ENCODE measurements at places on chromosomes 11 and 22.
A peak's percentile ranks its signal among the peaks of the same experiment; 100 is the strongest.

GRCh38 chr22:39723899-39724351, 153.4 kb downstream of the CACNA1I start:
- no peak for DNase-seq

DNA sequence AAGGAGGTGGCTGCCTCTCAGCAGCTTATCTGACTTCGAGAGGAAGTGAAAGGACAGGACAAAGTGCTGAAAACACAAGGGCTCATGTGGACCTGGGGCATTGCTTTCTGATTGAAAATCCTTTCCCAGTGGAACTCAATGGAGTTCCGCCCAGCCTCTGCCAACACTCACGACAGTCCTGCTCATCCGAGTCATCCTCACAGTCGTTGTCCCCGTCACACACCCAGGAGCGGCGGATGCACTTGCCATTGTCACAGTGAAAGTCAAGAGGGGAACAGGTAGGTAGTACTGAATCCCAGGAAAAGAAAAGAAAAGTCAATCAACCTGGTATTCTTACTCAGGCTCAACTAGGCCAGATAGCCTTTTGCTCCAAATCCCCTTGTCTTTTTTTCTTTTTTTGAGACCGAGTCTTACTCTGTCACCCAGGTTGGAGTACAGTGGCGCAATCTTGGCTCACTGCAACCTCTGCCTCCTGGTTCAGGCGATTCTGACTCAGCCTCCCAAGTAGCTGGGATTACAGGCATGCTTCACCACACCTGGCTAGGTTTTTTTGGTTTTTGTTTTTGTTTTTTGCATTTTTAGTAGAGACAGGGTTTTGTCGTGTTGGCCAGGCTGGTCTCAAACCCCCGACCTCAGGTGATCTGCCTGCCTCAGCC, 18.1 kb downstream of the LRP4 start:
- no peak for DNase-seq

- DNase-seq, result no peak
Observed at GRCh38 chr11:128246364-128246801, 341.0 kb downstream of the ETS1 start.

DNA sequence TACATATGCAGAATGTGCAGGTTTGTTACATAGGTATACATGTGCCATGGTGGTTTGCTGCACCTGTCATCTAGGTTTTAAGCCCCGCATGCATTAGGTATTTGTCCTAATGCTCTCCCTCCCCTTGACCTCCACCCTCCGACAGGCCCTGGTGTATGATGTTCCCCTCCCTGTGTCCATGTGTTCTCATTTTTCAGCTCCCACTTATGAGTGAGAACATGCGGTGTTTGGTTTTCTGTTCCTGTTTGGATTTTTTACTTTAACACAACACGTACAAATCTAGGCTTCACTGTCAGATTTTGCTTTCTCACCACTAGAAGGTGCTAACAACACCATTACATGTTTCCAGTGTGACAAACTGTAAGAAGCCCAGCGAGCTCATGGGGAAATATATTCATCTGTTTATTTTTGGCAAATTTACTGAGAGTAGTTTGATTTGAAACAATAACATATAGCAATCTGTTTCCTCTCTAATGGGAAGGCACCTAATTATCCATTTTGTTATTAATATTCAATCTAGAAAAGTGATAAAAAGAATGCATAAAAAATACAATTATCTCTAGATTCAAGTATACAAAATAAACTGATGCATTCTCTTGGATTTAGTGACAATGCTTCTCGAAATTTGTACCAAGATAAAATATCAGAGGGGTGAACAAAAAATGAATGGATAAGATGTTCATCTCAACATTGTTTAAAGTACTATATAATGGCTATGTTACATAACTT, 23.2 kb upstream of the BIRC3 start:
- DNase-seq, result no peak

- DNase-seq, result no peak
Observed at GRCh38 chr22:28937206-28938025, 54.0 kb downstream of the ZNRF3 start.

DNA sequence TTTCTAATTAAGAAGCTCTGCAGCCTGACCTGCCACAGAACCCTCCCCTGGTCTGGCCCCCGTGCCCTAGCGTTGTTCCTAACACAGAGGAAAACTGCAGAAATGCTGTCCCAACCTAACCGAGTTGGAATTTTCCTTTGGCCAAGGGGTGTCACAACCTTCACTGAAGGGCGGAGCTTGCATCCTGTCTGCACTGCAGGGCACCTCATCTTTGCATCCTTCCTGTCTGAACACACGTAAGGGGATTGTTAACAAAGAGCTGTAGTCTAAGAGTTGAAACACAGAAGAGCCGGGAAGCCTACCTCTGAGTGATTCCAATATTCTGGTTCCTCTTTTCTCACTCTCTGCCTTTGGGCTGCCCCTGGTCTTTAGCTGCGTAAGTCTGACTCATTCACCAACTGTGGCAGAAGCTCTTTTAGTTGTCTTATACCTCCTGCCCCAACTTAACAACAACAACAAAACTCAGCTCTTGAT, 1.6 kb downstream of the DIXDC1 start:
- no peak for DNase-seq

DNA sequence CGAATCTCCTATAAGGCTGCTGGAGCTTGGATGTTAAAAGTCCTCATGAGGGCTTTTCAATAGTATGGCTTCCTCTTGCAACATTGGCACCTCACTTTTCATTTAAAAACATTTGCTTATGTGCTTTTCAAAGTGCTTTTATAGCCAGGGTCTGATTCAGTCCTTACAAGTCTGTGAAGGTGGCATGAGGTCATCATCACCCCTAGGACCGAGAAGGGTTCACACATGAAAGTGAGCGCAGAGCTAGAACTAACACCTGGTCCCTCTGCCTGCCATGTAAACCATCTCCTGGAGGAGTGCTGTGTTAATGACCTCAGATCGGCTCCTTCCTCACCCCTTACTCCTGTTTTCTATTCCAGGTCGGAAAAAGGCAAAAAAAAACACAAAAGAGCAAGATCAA, 12.2 kb upstream of the LMO2 start:
- DNase-seq, result no peak

DNA sequence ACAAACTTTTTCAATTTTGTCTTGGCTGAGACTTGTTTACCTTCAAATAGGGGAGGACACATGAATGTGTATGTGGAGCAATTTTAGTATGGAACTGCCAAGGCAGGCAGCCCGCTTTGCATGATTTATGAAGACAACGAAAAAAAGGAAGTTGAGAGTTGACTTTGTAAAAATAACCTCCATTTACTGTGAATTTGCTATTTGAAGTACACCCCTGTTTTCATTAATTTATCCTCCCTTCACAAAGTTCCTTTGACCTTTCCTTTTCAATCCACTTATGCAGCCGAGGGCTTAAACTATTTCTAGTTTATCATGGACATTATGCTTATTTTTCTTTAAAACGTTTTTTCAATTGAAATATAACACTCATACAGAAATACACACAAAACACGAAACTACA, 369.6 kb upstream of the CADM1 start:
- no peak for DNase-seq

GRCh38 chr22:36435516-36436415, 45.7 kb downstream of the TXN2 start:
- no peak for DNase-seq

GRCh38 chr11:12585861-12586260, 88.4 kb upstream of the TEAD1 start:
- DNase-seq, result no peak

DNA sequence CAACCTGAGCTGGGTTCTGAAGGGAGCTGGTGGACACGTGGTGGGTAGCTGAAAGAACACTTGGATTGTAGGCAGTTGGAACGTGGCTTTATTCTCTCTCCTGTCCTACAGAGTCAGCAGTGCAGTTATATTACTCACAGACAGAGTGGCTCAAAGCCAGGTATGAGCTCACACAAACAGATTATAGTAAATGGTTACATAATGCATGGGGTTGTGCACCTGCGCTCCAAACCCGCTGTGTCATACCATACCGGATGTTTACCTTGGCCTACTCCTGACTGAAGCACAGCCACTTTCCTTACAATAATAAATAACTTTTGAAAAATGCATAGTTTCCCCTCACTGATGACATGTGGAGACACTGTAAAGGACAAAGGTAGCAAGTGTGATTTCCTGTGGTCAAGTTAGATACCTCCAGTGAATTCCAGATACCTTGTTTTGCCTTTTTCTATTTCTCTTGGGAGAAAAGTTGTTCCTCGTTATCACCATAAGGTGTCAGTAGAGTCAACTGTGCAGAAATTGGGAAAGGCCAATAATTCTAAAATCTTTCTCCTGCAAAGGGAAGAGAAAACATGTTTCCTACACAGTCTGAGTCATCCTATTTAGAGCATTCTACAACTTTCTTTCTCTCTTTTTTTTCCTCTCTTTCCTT, 13.5 kb downstream of the MS4A6A start:
- DNase-seq, result no peak

- no peak for DNase-seq
Observed at GRCh38 chr11:20688761-20689160, 19.4 kb downstream of the NELL1 start.

- DNase-seq, result no peak
Observed at GRCh38 chr11:111540114-111540936, at the start of gene LAYN. Gene LAYN, plus strand, starts transcription at chr11:111540720. Its CDS starts 124 bp downstream, at chr11:111540844.

- DNase-seq, result no peak
Observed at GRCh38 chr22:23893121-23893944, 850 bp upstream of the MIF start.

DNA sequence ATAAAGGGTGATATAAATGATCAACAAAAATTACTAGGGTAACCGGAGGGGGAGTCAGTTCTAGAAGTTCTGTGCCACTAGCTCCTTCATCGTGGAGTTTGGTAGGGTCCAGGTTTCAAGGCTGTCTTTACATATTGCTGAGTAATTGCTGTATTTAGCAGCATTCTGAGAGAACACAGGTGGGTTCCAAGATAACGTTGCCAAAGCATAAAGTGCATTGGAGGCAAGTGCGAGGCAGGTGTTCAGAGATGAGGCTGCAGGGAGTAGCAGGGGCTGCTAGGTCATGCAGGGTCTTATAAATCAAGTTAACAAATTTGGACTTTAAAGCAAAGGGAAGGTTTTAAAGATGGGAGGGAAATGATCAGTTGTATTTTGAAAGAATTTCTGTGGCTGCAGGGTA, 17.8 kb downstream of the SGSM3 start:
- no peak for DNase-seq

- no peak for DNase-seq
Observed at GRCh38 chr11:117859488-117860112, 16.9 kb downstream of the FXYD6 start.

DNA sequence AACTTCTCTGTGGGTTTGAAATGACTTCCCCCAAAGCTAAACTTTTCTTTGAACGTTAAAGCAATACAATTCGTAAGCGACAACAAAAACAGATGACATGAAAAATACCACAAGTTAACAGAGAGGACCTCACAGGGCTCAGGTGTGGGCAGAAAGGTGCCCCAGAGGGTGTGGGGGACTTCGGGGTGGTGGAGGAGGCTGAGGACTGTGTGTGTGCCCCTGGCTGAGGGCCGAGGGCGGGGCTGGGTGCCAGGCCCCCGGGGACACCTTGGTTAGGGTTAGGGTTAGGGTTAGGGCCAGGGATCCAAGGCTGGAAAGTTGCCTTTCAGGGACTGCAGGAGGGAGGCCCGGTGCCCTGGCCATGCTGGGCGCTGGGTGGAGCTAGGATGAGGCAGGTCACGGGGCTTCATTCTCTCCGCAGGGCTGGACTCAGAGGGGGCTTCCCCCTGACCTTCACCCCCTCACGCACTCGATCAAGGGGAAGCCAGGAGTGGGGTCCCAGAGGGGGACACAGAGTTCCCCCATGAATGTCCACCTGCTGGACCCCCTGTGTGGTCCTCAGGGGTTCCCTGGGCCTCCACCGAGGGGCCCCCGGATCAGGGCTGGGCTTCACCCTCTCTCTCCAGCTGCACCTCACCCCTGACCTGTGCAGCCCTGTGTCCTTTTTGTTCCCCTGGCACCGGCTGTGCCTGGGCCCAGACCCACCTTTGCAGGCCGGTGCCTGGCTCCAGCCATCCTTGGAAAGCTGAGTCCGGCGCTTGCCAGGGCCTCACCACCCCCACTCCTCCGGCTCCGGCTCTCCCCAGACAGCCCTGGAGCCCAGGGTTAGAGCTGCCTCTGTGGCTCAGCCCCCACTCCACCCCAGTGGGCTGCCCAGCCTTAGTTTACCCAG, 7.0 kb downstream of the TNNI2 start:
- no peak for DNase-seq

GRCh38 chr11:61119055-61119454, 16.8 kb downstream of the CD5 start:
- DNase-seq, result no peak

- DNase-seq, result no peak
Observed at GRCh38 chr11:123228496-123229163, 33.6 kb upstream of the CLMP start.

GRCh38 chr11:107651672-107652071, 60.2 kb downstream of the SLN start:
- DNase-seq, result no peak

DNA sequence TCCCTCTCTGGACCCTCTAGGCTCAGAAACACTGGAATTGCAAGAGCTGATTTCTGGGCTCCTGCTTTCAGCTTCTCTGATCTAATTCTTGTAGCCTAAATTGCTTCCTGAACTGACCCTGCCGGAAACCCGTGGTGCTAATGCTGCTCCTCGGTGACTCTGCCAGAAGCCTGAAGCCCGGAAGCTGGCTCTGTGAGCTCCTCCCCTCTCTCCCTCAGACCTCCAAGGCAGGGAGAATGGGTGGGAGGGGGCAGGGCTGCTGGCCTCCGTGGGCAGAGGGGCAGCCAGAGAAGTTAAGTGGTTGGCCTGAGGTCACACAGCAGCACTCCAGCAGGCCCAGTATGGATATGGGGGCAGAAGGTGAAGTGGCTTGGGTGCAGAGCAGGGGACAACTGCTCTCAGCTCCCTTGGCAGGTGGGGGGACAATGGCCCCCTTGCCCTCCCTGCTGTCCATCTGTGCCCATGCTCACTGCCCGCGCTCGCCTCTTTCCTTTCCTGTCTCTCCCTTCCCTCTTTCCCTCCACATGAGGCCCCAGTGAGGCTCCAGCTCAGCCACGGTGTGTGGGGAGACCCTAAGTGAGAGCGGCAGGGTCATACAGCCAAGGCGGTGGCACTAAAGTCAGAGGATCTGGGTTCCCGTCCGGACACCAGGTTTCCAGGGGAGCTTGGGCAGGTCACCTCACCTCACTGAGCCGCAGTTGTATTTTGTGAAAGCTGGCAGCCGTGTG, 16.2 kb downstream of the CAPN5 start:
- peak; percentile 10 for DNase-seq

GRCh38 chr22:49738006-49738405, 89.7 kb downstream of the BRD1 start:
- no peak for DNase-seq

- no peak for DNase-seq
Observed at GRCh38 chr11:57842873-57843272, 81.3 kb downstream of the CTNND1 start.

DNA sequence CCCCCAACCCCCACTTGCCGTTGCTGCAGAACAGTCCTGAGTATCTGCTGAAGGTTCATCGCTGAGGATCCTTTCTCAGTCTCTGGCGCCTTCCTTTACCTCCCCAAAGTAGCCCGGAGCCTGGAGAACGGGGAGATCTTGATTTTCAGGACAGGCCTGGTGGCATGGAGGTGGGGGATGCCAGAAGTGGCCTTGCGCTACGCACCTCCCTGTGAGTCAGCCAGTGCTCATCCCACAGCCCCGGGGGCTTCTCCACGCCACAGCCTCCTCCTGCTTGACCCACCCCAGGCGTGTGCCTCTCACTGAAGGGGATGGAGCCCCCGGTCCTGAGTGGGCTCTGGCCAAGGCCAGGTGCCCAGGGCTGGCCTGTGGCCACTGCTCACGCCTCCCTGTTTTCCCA, 339.6 kb downstream of the TBC1D22A start:
- no peak for DNase-seq

GRCh38 chr22:20930004-20930403, 12.8 kb downstream of the CRKL start:
- no peak for DNase-seq

Measured in stimulated activated CD4-positive, alpha-beta T cell treated with anti-CD3 and anti-CD28 coated beads, Interleukin-1b, Interleukin-23, amount 100 ng/mL, for 1 hour (primary cell).